Cardiac muscle cell (in vitro differentiated cells and primary cell): ENCODE measurements at places on chromosomes 2 and 18.
A peak's percentile ranks its signal among the peaks of the same experiment; 100 is the strongest.

GRCh38 chr2:222887124-222887523, 26.3 kb downstream of the ACSL3 start:
- DNase-seq = no peak

DNA sequence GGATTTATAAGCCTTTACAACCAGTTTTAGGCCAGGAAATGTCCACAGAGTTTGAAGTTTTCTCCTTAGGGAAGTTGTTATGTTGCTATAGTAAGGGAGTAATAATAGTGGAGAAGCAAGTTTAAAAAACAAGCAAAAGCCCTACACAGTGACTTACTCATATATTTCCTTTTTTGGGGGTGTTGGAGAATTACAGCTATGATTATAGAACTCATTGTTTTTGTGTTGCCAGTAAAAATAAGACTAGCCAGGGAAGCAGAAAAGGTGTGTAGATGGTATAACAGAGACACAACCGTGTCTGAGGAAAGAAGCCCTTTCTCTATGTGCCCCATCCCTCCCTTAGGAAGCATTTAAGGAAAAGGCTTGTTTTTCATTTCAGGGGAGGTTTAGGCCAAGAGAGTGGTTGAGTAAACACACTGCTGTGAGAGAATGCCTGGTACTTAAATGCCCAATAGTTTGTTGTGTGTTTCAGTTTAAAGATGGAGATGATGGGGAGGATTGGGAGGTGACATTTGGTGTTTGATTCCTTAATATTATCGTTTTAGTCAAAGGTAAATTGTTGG, 2.3 kb downstream of the VAPA start:
- DNase-seq = peak; percentile 33

- DNase-seq = no peak
These were observed 147.7 kb upstream of the DTNA start for GRCh38 chr18:34562252-34562870.

GRCh38 chr2:199707593-199708185, 143.3 kb downstream of the FTCDNL1 start:
- DNase-seq = no peak

DNA sequence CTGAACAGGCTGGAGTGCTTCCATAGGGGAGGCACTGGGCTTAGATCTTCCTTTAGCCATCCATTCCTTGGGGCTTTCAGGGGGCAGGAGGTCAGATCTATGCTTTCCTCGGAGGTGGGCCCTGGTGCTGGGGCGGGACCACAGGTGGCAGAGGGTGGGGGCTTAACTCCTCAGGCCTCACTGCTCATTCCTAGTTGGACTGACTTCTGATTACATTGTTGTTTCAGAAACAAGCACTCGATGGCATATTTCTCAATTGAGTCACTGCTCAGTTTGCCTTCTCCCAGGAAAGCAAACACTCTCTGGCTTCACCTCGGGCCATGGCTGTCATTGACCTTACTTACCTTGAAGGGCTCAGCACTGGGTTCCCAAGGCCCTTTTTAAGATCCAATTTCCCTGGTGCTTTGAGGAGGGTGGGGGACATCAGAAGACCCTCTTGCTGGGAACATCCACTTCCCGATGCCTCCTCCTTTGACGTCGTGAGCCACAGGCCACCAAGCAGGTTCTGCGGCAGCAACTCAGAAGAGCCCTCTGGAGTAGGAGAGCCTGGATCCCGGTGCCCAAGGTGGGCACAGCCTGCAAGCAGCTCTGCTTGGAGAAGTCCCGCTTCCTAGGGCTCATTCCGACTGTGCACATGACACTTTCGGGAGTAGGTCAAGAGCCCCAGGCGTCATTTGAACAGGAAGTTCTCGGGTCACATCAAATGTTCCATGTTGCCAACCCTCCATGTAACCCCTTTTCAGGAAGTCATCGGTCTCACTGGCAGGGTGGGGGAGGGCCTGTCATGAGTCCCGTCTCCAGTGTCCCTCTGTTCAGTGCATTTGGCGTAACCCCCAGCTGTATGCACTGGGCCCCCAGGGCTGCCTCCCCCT, 40.6 kb downstream of the SDC1 start:
- DNase-seq = peak; percentile 52

DNA sequence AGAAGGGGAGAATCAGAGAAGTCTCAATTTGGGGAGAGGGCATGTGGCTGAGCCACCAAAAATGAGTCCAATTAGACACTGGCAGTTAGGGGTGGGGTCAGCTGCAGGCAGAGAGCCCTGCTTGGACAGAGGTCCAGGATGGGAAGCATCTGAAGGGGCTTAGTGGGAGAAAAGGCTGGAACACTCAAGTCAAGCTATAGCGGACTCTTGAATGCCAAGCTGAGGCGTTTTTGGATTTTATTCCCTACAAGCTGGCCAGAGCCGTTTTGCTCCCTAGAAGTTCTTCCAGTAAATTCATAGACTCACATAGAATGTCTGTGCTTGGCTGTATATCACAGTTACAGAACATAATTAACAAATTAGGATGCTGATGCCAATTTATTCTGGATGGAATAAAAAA, 172.8 kb downstream of the ACOXL start:
- no peak for DNase-seq

DNA sequence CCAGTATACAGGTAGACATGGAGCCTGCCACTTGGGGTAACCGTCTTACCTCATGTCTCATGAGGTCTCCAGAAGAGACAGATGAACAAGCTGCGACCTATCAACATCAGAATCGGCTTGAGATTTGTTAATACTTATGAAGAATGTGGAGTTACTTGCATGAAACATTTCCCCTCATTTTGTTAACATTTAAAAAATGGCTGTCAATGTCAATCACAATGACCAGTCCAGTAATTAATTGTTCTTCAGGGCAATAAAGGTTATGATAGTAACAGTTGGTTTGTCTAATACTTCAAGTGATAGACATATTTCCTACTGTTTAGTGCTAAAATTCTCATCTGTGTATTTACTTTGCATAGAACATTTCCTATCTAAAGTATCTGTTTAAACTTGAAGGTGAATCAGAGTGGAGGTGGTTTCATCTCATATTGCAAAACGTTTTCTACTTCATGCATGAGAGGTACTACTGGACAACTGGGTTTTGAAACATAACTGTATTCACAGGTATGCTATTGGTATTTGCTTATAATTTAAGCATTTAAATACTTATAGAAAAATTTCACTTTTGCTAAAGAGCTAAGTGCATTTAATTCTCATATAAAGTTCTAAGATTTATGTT, 15.1 kb downstream of the SERTAD2 start:
- no peak for DNase-seq

DNA sequence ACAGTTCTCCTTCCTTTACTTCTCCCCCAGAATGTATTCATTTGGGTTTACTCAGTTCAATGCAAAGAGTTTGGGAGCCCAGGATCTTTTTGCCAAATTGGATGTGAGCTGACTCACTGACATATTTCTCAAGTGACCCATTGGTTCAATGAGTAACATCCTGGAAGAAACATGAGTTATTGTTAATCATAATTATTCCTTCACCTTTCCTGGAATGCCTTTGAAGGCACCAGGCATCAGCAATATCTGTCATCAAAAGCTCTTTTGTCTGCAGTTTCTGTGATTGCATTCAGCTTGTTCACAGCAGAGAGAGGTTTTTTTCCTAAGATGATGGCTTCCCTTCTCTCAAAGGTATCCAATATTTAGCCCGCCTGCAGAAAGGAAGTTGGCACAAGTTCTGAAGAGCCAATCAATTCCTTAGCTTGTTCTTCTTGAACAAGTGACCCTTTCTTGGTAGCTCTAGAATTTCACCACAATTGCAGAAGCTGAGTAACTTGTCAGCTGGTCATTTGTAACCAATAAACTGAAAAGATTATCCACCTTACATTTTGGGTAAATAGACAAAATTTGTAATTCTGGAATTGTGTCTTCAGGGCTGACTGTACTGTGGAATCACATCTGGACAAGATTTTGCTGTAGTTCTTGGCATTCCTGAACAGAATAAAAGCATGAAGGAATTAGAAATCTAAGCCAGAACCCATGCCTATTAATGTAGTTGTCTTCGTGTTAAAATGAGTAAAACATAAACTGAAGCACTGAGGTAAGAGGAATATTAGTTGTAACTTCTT, 72.2 kb upstream of the TMEM17 start:
- no peak for DNase-seq

GRCh38 chr2:45840481-45840880, 189.0 kb downstream of the PRKCE start:
- no peak for DNase-seq

- DNase-seq = no peak
These were observed 395.3 kb downstream of the NUP35 start for GRCh38 chr2:183519371-183520056.

GRCh38 chr2:37916512-37917082, 8.5 kb upstream of the RMDN2 start:
- DNase-seq = no peak

- DNase-seq = no peak
These were observed 32.9 kb downstream of the STEAP3 start for GRCh38 chr2:119256582-119256921.

DNA sequence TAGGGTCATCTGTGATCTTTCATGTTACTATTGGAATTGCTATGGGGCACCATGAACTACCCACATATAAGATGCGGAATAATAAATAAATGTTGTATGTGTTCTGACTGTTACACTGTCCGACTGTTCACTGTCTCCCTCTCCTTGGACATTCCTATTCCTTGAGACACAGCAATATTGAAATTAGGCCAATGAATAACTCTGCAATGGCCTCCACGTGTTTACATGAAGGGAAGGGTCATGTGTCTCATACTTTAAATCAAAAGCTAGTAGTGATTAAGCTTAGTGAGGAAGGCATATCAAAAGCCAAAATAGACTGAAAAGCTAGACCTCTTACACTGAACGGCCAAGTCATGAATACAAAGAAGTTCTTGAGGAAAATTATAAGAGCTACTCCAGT, 751.3 kb downstream of the SOCS6 start:
- no peak for DNase-seq

DNA sequence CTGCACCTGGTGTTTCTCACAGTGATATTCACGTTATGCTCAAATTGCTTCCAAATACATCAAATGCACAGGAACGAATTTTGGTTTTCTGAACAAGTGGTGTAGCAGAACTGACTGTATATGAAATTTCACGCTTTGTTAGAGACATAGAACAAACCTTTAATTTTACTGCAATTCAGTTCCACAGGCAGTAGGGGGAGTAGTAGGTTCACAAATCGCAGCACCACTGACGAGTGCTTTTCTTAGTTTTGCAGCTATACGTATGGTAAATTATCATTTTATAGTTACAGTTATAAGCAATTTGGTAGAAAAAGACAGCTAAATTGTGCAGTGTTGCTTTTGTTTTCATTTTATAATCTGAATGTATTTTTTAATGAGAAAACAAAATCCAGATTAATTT, 113.3 kb downstream of the KIAA1328 start:
- peak; percentile 62 for DNase-seq

GRCh38 chr18:42275949-42276730, 321.1 kb downstream of the PIK3C3 start:
- DNase-seq = no peak

DNA sequence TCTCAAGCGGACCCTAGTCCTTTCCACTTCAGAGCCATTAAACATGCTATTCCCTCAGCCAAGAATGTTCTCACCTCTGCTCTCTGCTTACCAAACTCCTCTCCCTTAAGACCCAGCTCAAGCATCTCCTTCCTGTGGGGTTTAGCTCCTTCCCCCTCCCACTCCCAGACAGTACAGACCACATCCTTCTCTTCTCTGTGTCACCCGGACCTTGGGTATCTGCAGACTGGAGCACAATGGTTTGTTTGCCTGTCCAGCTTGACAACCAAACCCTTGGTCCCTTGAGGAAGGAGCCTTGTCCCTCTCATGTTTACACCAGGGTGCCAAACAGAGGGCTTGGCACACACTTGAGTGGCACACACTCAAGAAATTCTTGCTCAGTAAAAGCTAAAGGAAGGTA, 4.1 kb upstream of the CD8A start:
- no peak for DNase-seq

DNA sequence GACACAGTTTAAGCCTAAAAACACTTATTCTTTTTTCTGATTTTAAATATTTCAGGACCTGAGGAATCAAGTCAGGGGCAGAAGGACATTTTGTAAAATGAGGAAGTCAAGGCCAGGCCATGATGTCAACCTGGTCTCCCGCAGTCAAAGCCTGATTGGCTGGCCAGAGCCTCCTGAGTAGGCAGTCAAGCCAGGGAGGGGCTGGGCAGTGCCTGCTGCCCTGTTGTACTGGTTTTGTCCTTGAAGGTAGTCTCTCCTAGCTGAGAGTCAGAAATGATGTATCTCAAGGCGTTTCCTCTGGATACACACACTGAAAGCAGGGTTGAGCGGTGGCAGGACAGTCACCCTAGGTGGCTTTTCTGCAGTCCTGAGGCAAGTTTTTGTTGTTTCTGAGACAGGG, 19.8 kb downstream of the CCT7 start:
- DNase-seq = no peak

GRCh38 chr2:10935953-10936942, 24.5 kb downstream of the KCNF1 start:
- DNase-seq = peak; percentile 80

- peak; percentile 31 for DNase-seq
These were observed 33.8 kb downstream of the SMC6 start for GRCh38 chr2:17719562-17720371.

DNA sequence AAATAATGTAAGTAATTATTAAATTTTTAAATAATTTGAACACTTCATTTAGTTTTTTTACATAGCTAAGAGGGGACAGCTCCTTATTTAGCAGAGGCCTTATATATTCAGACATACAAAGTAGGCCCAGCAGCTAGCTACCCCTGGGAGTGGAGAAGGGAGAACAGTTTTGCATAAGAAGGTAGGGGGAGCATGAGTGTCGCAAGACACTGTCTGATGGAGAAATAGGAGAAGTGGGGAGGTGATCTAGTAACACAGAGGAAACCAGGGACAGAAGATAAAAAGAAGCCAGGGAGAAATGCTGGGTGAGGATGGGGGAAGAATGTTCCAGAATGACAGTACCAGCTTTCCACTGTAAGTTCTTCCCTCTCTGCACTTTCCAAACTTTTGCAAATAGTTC, 16.0 kb upstream of the RGPD4 start:
- DNase-seq = no peak

DNA sequence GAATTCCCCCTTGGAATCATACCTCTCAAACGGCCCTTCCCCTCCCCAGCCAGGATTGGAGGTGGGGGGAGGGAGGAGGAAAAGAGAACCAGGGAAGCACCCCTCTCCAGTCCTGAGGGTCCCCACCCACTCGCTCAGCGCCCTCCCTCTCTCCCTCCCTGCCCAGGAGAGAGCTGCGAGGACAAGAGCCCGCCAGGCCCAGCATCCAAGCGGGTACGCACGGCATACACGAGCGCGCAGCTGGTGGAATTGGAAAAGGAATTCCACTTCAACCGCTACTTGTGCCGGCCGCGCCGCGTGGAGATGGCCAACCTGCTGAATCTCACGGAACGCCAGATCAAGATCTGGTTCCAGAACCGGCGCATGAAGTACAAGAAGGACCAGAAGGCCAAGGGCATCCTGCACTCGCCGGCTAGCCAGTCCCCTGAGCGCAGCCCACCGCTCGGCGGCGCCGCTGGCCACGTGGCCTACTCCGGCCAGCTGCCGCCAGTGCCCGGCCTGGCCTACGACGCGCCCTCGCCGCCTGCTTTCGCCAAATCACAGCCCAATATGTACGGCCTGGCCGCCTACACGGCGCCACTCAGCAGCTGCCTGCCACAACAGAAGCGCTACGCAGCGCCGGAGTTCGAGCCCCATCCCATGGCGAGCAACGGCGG, 14.4 kb downstream of the HOXD3 start:
- no peak for DNase-seq
